Stimulated activated CD8-positive, alpha-beta memory T cell treated with anti-CD3 and anti-CD28 coated beads, Interleukin-12 subunit alpha, Interleukin-12 subunit beta, amount 100 ng/mL, for 4 hours (primary cell): ENCODE measurements at places on chromosomes 12 and 14.

- no peak for DNase-seq
Measured at GRCh38 chr14:96482986-96483385, 19.2 kb upstream of the PAPOLA start.

GRCh38 chr12:8080120-8080519, 2.0 kb upstream of the NECAP1 start:
- no peak for DNase-seq

DNA sequence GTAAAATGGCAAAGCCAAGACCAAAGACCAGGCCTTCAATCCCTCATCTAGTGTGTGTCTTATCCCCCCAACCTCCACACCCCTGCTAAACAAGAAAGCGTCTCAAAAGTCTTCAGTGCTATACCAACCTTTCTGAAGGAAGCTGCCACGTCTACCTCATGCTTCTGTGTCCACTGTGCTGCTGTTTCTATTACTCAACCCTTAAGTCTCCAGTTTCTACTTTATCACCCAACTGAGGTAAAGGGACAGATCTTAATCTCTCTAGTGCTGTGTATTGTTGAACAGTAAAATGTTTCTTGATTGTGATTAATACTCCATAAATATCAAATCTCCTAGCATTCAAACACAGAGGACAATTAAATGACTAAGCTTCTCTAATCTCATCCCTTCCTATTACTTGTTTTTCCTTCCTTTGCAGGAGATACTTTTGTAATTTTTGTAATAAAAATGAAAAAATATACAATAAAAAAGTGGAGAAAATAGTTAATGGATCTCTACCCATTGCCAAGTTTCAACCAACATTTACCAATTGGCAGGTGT, 23.3 kb downstream of the BTBD7 start:
- DNase-seq: no peak

DNA sequence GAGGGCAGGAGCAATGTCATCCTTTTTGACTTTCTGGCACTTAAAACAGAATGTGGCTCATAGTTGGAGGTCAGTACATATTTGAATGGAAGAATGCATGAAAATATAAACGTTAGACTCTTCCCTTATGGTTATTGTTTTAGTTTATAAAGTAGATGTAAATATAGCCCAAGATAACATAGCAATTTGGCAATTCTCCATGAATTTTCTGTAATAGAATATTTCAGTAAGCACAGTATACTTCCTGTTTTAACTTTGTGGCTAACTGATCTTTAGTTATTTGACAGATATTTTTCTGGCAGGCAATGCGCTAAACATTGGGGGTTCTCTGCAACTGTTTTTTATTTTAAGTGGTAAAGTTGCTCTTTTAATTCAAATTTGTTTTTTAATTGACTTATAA, 763.0 kb downstream of the NRXN3 start:
- DNase-seq: no peak

- DNase-seq: no peak
Measured at GRCh38 chr12:57148469-57149244, 1.2 kb upstream of the LRP1-AS start.

- no peak for DNase-seq
Measured at GRCh38 chr14:68306934-68307789, 485.7 kb downstream of the ZFP36L1 start.
